Omental fat pad (tissue), 4 donors: ENCODE measurements at places on chromosomes 2 and 18. TPM values are rescaled to one million over a fixed set of nuclear protein-coding genes. Genes with fewer than 3 reads are reported as not detected.

GRCh38 chr2:141589314-141589713 is 541.5 kb downstream of the LRP1B start:
- DNase-seq, result no peak

NEU2 gene
- total RNA-seq, result not detected

GRCh38 chr18:41719808-41720207 is 235.2 kb upstream of the PIK3C3 start:
- DNase-seq, result no peak

DNA sequence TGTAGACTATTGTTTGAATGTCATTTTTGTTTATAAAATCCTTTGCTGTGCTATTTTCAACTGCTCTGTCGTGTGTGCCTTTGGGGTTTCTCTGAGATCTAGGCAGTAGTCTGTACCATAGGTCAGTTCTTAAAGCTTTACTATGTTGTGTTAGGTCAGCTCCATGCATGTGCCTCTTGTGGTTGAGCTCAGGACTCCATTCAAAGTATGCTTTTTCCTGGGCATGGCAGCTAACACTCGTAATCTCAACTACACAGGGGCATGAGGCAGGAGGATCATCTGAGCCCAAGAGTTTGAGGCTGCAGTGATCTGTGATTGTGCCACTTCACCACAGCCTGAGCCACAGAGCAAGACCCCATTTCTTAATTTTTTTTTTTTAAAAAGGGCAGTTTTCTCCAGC is 174.4 kb upstream of the SPHKAP start:
- no peak for DNase-seq

- DNase-seq, result no peak
Measured at GRCh38 chr2:132417430-132418035, 928 bp downstream of the GPR39 start.

- peak; percentile 72 for DNase-seq
Measured at GRCh38 chr2:113198790-113199612, 25.2 kb downstream of the PSD4 start.

SERPINB5 gene
- not detected for total RNA-seq

DNA sequence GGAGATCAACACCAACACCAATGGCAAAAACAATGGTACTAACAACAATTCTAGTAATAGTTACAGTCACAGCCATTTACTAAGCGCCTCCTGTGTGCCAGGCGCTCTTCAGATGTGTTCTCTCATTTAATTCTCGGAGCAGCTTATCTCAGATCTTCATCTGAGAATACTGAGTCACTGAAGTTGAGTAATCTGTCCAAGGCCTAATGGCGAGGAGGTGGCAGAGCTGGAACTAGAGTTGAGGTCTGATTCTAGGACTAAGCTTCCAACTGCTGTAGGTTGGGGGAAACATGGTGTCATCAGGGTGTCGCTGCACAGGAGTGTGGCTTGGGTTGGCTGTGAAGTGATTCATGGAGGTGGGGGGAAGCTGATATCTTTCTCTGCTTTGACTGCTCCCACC is 156.1 kb downstream of the DYSF start:
- DNase-seq, result peak; percentile 19

- no peak for DNase-seq
Measured at GRCh38 chr2:149741646-149742045, 154.1 kb upstream of the MMADHC start.

UGT1A4 gene
- total RNA-seq, result not detected

GRCh38 chr2:228318218-228318617 is 136.7 kb upstream of the SPHKAP start:
- no peak for DNase-seq

GRCh38 chr2:147363181-147363580 is 481.6 kb upstream of the ACVR2A start:
- DNase-seq, result no peak

DOK6 gene
- 0.96 TPM for total RNA-seq

POTEC gene
- total RNA-seq, result not detected

DOCK10 gene
- total RNA-seq, result 18.1 TPM

- no peak for DNase-seq
Measured at GRCh38 chr18:37457341-37457740, 108.3 kb downstream of the CELF4 start.

GRCh38 chr2:220670511-220670910 is 901.6 kb downstream of the EPHA4 start:
- DNase-seq, result no peak

DNA sequence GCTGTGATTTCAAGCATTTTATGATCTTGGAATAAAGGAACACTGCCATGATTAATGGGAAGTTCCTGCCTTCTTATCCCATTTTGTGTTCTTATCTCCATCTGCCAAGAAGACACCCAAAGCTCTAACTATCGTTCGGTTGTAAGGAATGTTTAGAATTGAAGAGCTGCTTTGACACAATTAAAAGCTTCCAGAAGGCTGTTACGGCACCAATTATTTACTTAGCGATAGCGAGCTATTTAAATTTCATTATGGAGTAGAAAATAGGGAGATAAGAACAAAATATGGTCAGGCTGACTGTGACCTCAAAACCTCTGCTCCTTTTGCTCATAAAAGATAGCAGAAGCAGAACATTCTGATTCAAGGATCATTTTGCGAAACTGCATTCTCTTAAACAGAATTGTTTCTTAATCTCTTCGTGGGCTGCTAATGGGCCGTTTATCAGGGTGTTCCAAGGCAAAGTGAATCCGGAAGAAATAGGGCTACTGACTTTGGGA is 101.6 kb downstream of the SLC4A3 start:
- DNase-seq, result no peak

GRCh38 chr2:64840426-64840881 is 148.7 kb upstream of the SLC1A4 start:
- no peak for DNase-seq

GRCh38 chr2:63780518-63781155 is 61.1 kb upstream of the UGP2 start:
- DNase-seq, result no peak

MARCO gene
- total RNA-seq, result 26.3 TPM

DNA sequence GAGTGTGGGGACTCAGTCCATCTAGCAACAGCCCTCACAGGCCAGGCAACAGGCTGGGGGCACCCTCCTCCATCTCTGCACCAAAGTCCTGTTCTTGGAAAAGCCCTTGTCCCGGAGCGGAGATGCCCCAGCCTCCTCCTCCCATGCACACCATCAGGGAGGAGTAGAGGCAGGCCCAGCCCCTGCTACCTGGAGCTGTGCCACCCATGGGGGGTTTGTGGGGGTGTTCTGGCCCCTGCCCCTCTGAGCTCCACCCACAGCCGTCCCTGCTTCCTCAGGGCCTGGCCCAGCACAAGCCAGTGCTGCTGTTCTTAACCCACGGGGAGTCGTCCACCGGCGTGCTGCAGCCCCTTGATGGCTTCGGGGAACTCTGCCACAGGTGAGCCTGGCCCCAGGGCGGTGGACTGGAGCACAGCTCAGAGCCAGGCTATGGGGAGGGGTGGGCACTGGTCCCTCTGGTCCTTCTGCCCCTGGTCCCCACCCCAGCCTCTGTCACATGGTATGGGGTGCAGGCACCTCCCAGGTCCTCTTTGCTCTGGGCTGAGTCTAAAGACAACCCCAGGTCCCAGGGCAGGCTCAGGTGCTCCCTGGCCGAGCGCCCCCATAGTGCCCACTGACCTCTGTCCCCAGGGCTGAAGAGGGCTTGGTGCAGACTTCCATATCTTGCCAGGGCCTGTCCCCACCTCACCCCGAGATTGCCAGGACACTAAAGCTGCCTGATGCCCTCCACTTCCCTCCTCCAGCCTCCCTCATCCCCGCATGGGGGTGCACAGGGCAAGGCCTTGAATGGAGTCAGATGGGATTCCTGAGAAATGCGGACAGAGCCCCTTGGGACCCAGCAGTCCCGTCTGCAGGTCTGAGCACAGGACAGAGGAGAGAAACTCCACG is 2.7 kb downstream of the AGXT start:
- no peak for DNase-seq

DNA sequence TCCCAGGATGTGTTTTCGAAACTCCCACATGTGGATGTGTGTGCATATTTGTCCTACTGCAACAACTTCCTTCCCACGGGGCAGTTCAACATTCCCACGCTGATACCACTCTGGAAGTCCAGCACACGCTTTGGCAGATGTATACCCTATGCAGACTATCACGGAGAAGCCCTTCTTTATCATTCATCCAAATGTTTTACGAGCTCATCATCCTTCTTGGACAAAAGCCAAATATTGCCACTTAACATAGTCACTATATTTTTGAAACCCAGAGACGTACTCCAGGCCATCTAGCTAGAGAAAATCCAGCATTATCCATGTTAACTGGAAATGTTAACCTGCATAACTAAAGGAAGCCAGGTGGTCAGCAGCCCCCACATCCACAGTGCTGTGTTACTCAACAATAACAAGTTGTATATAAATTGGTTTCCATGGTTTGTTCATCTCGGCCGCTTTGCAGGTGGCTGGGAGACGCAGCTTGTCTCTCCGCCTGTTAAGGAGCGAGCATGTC is 131.5 kb downstream of the ZNF532 start:
- no peak for DNase-seq

ALKAL2 gene
- total RNA-seq, result 16.0 TPM

DNA sequence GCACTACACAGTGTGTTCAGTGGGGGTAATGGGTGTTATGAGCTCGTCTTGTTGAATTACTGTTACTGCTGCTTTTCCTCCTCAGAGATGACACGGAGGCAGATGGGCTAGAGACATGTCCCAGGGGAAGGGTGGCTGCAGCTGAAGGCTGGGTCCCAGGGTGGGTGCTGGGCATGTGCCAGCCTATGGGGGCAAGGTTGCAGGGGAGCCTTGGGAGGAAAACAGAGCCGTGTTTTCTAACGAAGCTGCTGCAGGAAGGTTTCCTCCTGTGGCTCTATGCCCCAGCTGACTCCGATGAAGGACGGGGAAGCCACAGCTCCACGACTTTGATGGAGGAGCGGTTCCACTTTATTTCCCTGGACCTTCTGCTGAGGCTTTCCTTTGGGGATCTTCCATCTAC is 42.4 kb downstream of the ASB18 start:
- DNase-seq, result no peak
